ENCODE measurements at places on chromosomes 4 and X.

GRCh38 chr4:40710484-40711254 lies 39.1 kb upstream of the NSUN7 start:
- no peak for DNase-seq

DNA sequence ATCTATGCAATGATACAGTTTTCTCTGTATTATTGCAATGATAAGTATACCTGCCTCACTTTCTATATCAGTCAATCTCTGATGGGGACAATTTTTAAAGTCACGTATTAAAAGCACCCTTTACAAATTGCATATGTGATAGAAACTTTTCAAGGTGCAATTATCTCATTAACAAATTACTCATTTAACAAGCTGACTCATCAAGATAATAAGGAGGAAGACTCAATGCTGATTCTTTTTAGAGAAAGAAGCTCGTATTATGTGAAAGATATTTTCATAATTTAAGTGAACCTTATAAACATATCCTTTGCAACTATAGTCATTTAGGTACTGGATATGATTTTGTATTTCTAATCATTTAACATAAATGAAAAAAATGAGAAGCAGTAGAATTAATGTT lies 1080.9 kb upstream of the TENM3 start:
- DNase-seq = no peak

- peak; percentile 69 for DNase-seq
Observed at GRCh38 chr4:128322311-128322710, 34.7 kb upstream of the PGRMC2 start.

- DNase-seq = no peak
Observed at GRCh38 chr4:168385142-168385490, 66.6 kb upstream of the DDX60 start.

GRCh38 chrX:153911798-153912197 lies 7.3 kb downstream of the AVPR2 start:
- no peak for DNase-seq

DNA sequence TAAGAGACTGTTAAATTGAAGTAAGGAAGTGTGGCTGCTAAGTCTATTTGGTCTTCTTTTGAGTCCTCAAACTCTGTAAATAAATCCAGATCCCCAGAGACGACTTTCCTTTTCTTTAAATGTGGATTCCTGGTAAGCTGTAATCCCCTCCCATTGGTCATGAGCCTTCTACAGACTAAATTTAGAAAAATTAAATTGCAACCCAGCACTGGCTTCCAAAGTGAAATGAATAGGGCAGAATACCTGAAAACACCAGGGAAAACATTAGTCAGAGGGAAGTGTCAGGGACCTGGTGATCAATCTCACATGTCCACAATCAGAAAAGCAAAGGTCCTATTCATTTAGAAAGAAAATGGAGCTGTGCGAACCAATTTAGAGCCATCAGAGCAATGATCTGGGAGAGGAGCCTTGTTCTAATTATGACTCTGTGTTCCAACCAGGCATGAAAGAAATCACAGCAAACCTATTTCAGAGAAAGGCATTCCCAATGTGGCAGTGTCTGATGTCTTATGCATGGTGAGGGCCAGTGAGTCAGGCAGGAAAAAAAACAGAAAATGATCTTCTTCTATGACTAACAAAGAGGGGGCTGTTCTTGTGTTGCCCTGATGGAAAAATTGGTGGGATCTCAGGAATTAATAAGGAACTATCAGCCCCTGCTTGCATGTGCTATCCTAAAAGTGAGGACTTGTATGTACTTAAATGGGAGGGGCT lies 19.8 kb upstream of the CCDC149 start:
- peak; percentile 82 for DNase-seq

DNA sequence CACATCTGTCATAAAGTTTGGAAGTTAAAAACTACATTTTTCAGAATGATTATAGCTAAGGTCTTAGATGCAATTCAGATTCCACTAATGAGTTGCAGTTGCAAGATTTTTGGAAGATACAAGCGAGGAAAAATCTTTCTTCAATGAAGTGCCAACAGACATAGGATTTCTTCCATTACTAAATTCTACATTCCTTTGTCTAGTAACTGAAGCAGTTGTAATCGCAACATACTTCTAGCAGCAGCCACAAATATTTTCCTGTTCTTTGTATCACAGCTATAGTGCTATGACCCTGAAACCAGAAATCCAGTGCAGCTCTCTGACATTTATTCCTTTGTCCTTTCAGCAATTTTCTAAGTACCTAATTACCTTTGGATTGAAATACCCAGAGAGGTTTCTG lies 225.2 kb upstream of the SLIT2 start:
- DNase-seq = peak; percentile 71

DNA sequence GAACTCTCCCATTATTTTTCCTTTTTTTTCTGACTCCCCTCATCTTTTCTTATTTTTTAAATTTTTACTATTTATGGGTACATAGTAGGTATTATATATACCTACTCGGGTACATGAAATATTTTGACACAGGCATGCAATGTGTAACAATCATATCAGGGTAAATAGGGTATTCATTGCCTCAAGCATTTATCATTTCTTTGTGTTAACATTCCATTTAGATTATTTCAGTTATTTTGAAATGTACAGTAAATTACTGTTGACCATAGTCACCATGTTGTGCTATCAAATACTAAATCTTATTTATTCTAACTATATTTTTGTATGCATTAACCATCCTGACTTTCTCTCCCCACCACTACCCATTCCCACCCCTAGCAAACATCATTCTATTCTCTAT lies 33.8 kb upstream of the SLIT2 start:
- no peak for DNase-seq

- DNase-seq = no peak
Observed at GRCh38 chrX:10121787-10122186, 35.0 kb upstream of the CLCN4 start.

- DNase-seq = no peak
Observed at GRCh38 chr4:170374770-170375169, 285.0 kb upstream of the AADAT start.

DNA sequence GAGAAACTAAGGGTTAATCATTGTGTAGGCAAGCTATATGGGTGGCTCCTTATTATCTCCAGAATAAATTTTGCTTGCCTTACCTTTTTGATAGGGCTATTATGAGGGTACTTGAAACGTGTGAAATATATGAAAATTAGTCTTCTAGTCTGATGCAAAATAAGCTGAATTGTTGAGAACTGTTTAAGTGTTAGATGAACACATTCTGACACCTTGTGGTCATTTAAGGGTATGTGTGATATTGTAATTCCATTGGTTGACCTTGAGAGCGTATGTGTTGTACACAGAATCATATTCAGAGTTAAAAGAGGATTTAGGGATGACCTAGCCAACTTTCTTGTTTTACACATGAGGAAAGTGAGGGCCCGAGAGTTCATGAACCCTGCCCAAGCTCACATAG lies 44.6 kb upstream of the LINC00632 start:
- peak; percentile 18 for DNase-seq

- no peak for DNase-seq
Observed at GRCh38 chr4:105674011-105674410, 34.5 kb downstream of the INTS12 start.

GRCh38 chr4:3781193-3781886 lies 15.2 kb downstream of the ADRA2C start:
- no peak for DNase-seq

DNA sequence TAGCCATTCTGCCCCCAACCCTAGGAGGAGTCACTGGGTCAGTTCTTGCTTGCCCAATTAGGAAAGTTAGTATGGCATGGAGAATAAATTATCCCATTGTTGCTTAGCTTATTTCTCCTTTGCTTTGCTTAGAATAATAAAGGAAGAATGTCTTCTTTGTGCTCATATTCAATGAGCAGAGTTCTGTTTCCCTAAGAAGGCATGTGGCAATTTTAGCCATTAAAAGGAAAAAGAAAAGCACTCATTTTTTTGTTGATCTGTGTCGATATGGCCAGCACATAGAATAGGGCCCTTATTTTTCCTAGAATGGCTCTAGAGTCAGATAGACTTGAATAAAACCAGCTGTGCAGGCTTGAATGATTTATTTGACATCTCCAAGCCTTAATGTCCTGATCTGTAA lies 166.4 kb upstream of the PPARGC1A start:
- DNase-seq = no peak

GRCh38 chr4:179582164-179582905 lies 2140.1 kb upstream of the AGA start:
- peak; percentile 34 for DNase-seq

GRCh38 chr4:176780995-176781738 lies 11.6 kb downstream of the VEGFC start:
- DNase-seq = peak; percentile 57

DNA sequence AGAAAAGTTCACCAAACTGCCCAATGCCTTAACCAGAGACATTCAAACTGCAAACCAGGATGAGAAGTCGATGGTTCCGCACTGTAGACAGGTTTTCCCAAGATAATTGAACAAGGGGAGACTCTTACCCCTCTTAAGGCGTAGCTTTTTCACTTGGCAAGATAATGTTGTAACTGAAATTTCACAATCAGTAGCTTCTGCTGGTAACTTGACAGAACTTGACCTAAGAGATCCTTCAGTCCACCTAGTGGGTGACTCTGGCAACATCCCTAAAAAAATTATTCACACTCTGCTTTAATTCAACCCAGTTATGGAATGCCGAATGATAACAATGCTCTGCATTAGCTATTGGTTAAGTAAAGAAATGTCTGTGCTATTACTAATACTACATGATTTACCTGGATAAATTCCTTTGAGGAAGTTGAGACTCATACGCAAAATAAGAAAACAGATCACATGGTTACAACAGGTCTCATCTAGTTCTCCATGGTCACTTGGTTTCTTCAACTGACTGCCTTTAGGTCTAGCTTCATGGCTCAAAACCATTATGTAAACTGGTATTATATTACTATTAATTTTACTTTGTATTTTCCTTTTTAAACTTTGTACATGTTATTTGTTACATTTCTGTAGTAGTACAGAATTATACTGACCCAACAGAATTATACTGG lies 9.1 kb downstream of the ELF2 start:
- peak; percentile 48 for DNase-seq

- DNase-seq = peak; percentile 7
Observed at GRCh38 chr4:89212666-89213381, 94.8 kb downstream of the GPRIN3 start.

DNA sequence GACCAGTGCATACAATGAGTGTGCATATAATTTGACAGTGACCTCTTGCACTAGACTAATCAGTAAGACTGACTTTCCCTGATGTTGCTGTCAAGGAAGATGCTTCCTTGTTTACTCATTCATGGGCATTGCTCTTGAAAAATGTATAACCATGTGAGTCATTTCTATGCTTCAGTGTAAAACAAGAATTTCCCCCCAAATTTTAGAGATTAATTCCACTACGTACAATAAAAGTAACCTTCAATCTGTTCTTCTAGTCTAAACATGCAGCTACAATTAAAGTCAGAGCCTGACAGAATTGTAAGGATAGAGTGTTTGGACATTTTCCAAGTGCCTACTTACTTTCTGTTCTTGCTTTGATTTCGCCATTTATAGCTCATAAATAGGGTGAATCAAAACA lies 935.7 kb downstream of the RAPGEF2 start:
- DNase-seq = peak; percentile 68

GRCh38 chr4:163858515-163858914 lies 364.0 kb downstream of the TMA16 start:
- DNase-seq = no peak

DNA sequence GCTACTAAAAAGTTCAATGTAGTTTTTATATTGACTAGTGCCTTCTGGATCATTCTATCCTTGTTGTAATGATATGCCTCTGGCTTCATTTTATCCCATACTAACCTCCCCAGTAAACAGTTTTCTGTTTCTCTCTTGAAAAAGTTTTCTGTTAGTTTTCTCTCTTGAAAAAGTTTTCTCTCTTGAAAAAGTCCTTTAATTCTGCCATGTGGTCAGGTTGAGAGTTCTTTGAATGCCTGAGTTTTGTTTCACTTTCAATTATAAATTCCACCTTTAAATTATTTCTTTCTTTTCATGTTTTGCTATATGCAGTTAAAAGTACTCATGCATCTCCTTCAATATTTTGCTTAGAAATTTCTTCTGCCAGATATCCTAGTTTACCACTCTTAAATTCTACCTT lies 1139.6 kb downstream of the STPG2 start:
- DNase-seq = no peak

GRCh38 chr4:106090826-106091225 lies 195.6 kb downstream of the NPNT start:
- DNase-seq = no peak

DNA sequence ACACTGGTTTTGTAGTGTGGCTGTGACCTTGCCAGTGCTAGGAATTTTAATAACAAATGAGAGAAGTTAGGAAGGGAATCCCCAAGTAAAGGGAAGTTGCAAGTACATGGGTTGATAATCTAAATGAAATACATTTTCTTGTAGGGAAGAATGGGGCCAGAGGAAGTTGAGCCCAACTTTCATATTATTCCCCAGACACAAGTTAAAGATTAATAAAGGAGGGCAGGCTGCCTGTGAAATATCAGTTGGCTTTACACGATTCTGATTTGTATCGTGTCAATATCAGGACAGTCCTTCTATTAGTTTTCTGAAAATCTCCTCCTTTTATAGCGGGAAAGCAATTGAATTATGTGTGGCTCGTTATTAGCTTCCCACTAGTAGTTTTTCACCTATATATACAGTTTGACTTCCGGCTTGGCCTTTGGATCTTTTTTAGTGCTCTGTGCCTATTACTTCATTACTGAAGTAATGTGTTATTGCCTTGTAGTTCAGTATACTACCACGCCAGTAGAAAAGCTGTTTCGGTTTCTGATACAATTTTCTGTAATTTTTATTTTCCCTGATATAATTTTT lies 1.7 kb downstream of the PDLIM5 start:
- DNase-seq = no peak

GRCh38 chr4:1458581-1458980 lies 52.3 kb upstream of the NKX1-1 start:
- DNase-seq = no peak

GRCh38 chr4:39118034-39118658 lies 56.1 kb downstream of the KLHL5 start:
- no peak for DNase-seq

DNA sequence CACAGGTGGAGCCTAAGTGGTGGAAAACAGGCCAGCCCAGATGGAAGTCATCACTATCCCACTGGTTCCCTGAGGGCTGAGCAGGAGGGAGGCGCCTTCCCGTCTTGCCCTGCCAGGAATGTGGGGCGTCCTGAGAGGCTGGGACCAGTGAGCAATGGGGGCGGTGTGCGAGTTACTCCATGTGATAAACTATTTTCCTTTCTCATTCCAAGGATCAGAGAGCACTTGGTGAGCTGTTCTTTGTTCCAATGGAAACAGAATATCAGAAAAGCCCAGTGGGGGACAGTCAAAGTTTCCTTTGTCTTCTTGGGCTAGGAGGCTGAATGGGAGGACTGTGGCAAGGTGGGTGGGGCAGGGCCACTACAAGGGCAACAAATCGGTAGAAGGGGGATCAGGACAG lies 86.2 kb downstream of the NHSL2 start:
- peak; percentile 68 for DNase-seq

GRCh38 chrX:49276671-49277534 lies 7.3 kb downstream of the PPP1R3F start:
- DNase-seq = no peak

DNA sequence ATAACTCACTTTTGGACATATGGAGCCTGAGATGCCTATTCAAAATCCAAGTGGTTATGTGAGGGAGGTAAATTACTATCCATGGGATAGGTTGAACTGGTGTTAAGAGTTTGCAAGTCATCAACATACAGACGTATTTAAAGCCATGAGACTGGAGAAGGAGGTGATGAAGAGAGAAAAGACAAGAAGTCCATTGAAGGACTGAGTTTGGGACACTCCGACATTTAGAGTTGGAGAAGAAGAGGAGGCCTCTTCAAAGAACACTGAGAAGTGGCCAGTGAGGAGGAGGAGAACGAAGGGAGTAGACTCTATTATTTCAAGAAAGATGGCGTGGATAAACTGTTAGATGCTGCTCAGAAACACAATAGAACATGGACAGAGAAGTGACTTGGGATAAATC lies at the start of gene CNGA2:
Gene CNGA2 (plus strand): TSS at position 301 of the 400 bp plus-strand sequence. CDS start 3,738 bp downstream, outside the sequence.
- no peak for DNase-seq

Measured in fibroblast of skin of right biceps (primary cell).